ENCODE measurements at places on chromosomes 16 and 17. TPM values are rescaled to one million over a fixed set of nuclear protein-coding genes. Genes with fewer than 3 reads are reported as not detected.

CCDC40 gene
- total RNA-seq, result 2.2 TPM

TERB1 gene
- total RNA-seq, result not detected

CHRNE gene
- total RNA-seq, result 0.77 TPM

SLC13A5 gene
- total RNA-seq, result 9.4 TPM

SLC35G6 gene
- not detected for total RNA-seq

SPNS2 gene
- total RNA-seq, result 25.5 TPM

PMP22 gene
- total RNA-seq, result 40.0 TPM

CRAMP1 gene
- 30.0 TPM for total RNA-seq

Measured in spleen (tissue), 13 donors.